ENCODE measurements at places on chromosomes 1 and 21. TPM values are rescaled to one million over a fixed set of nuclear protein-coding genes. Genes with fewer than 3 reads are reported as not detected.

RHBDL2 gene
- polyA plus RNA-seq = 24.3 TPM

CFHR5 gene
- not detected for polyA plus RNA-seq

LAMC1 gene
- polyA plus RNA-seq = 7.0 TPM

PTPRU gene
- polyA plus RNA-seq = 3.7 TPM

ADAMTS5 gene
- polyA plus RNA-seq = 0.60 TPM

B3GALT5 gene
- 0.49 TPM for polyA plus RNA-seq

PLPPR5 gene
- not detected for polyA plus RNA-seq

CA6 gene
- polyA plus RNA-seq = 0.06 TPM

ITLN2 gene
- polyA plus RNA-seq = 0.09 TPM

MANEAL gene
- 3.1 TPM for polyA plus RNA-seq

ZSWIM5 gene
- 0.71 TPM for polyA plus RNA-seq

CNR2 gene
- polyA plus RNA-seq = 0.02 TPM

CLCC1 gene
- 7.8 TPM for polyA plus RNA-seq

SPTA1 gene
- 0.04 TPM for polyA plus RNA-seq

HRNR gene
- 0.01 TPM for polyA plus RNA-seq

NTRK1 gene
- polyA plus RNA-seq = 0.08 TPM

MYBPH gene
- polyA plus RNA-seq = not detected

C1orf87 gene
- not detected for polyA plus RNA-seq

TM2D1 gene
- 7.6 TPM for polyA plus RNA-seq

KCNN3 gene
- polyA plus RNA-seq = 0.12 TPM

PLPPR4 gene
- polyA plus RNA-seq = 0.45 TPM

Measured in esophagus (tissue), 2 donors.